ENCODE measurements at places on chromosomes 4 and X.

- no peak for DNase-seq
Observed at GRCh38 chr4:2402048-2402842, 16.2 kb downstream of the ZFYVE28 start.

DNA sequence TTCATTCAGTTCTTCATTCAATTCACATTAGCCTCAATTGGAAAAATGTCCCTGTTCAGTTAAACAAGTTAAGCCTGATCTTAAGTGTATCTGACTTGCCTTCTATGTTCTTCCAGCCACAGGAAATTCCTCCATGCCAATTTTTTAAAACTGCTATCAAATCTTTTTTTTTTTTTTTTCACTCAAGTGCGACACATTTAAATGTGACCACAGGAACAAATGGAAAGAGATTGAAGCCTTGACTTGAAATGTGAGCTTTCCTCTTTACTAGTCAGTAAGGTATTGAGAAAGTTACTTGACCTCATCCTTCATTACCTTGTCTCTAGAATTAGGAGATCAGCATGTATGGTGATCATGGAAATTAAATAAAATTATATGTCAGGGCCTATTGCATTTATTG, 165.1 kb downstream of the SLIT2 start:
- no peak for DNase-seq

- DNase-seq: no peak
Observed at GRCh38 chr4:18777190-18777930, 755.8 kb upstream of the LCORL start.

DNA sequence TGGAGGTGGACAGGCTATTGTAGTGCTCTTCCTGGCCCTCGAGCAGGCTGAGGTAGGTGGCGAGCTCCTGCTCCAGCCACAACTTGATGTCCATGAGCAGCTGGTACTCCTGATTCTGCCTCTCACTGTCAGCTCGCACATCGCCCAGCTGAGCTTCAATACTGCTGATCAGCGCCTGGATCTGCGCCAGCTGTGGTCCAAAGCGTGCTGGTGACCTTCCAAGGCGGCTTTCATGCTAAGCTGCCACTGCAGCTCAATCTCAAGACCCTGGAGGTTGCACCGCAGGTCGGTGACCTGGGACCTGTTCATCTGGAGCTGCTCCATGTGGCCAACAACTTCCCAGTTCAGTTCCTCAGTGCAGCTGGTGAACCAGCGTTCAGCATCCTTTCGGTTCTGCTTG, 31.2 kb downstream of the LRIT3 start:
- no peak for DNase-seq

GRCh38 chr4:81360737-81361136, 111.0 kb downstream of the RASGEF1B start:
- DNase-seq: no peak

GRCh38 chrX:148567229-148567628, 66.8 kb downstream of the AFF2 start:
- DNase-seq: no peak

GRCh38 chrX:72393836-72394517, 88.3 kb upstream of the CITED1 start:
- DNase-seq: no peak

- DNase-seq: no peak
Observed at GRCh38 chrX:69995362-69996112, 54.2 kb downstream of the AWAT2 start.

- no peak for DNase-seq
Observed at GRCh38 chr4:143232277-143232676, 47.6 kb downstream of the USP38 start.

DNA sequence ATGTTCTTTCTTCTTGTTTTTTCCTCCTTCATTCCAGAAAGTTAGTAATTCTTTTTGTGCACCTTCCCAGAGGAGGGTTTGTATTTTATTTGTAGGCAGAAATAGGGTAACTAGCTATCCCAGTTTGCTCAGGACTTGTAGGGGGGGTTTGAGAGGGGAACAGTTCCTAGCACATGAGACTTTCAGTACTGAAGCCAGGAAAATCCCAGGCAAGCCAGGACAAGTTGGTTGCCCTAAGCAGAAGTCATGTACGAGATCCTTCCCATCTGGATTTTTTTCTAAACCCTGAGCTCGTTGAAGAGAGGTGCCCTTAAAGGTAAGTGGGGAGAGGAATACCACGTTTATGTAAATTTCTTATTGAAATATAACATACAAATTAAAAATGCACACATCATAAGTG, 15.6 kb upstream of the TAB3 start:
- DNase-seq: no peak

GRCh38 chr4:1727117-1728031, 6.1 kb downstream of the TACC3 start:
- DNase-seq: no peak

GRCh38 chr4:172726001-172726423, 442.6 kb upstream of the GALNT7 start:
- DNase-seq: no peak
